Posterior vena cava (tissue), 2 donors: ENCODE measurements at places on chromosomes 6 and 20. TPM values are rescaled to one million over a fixed set of nuclear protein-coding genes. Genes with fewer than 3 reads are reported as not detected.

GRCh38 chr6:119333707-119334295, 15.8 kb downstream of the MAN1A1 start:
- DNase-seq, result no peak

DNA sequence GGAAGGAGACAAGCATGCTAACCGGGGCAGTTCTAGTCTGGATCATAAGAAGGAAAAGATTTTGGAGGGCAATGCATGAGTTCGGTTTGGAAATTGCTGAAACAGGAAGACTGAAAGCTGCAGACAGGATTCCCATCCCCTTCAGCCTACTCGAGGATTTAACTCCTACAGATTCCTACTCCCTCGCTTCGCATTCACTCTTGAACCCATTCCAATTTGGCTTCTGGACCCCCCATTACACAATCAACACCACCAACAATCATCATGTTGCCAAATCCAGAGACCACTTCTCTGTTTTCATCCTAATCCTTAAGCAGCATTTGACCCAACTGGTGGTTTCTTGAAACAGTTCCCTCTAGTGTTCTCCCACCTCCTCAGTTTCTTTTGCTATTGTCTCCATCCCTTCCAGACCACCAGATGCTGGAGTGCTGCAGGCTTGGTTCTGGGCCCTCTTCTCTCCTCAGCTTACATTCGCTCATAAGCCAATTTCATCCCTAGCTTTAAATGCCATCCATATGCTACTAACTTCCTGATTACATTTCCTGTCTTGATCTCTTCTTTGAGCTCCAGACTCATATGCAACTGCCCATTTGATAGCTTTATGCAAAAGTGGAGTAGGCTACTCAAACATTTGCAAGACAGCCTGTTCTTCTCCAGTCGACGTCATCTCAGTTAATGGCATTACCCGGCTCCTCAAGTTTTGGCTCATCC, 66.5 kb downstream of the DTNBP1 start:
- DNase-seq, result no peak

DNA sequence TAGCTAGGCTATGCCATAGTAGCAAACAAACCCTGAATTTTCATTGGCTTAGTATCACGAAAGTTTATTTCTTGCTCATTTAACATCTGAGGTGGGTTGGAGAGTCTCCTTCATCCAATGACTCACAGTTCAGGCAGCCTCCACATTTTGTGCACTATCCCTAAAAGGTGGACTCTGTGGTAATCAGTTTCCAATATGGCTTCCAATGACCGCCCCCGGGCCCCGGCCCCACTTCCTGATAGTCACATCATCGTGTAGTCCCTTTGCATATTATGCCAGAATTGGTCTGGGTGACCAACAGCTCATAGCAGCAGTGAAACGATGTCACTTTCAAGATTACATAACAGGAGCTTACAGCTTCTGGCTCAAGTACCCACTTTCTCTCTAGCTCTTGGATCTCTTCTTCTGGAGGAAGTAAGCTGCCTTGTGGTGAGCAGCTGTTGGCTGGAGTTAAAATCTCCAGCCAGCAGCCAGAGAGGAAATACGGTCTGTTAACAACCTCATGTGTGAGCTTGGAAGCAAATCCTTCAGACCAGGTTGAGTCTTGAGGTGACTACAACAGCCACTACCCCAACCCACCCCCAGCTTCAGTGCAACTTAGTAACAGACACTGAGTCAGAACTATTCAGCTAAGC, 7.8 kb downstream of the HCRTR2 start:
- DNase-seq, result peak; percentile 60

DNA sequence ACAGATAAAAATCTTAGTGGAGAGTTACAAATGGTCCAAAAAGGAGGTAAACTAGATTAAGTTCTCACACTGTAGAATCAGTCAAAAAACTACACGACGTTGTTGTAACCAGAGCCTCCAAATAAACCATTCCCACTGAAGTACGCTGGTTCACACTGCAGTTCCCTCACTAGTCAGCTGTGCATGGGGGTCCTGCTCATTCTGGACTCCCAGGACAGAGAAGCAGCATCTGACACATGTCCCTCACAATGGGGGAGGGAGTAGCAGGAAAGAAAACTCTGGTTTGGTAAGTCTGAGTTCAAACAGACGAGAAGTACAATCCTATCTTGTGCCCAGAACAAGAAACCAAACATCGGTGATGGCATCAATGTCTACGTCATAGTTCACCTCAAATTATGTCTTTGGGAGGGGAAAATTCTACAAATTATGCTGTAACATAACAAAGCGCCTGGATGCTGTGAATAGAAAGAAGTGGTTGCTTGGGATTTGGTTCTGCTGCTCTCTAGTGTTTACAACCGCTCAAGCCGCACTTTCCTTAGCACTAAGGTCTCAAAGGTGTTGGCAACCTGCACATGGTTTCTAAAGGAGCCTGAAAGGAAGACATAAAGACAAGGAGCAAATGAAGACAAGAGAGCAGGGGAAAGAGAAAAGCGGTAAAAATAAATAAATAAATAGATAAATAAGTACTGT, 208.0 kb downstream of the GMDS start:
- no peak for DNase-seq

GRCh38 chr6:22575190-22575589, 5.8 kb downstream of the HDGFL1 start:
- no peak for DNase-seq

- DNase-seq, result no peak
Measured at GRCh38 chr6:79115553-79116182, 37.6 kb upstream of the PHIP start.

- DNase-seq, result no peak
Measured at GRCh38 chr6:162615016-162615705, 112.4 kb downstream of the PRKN start.

DNA sequence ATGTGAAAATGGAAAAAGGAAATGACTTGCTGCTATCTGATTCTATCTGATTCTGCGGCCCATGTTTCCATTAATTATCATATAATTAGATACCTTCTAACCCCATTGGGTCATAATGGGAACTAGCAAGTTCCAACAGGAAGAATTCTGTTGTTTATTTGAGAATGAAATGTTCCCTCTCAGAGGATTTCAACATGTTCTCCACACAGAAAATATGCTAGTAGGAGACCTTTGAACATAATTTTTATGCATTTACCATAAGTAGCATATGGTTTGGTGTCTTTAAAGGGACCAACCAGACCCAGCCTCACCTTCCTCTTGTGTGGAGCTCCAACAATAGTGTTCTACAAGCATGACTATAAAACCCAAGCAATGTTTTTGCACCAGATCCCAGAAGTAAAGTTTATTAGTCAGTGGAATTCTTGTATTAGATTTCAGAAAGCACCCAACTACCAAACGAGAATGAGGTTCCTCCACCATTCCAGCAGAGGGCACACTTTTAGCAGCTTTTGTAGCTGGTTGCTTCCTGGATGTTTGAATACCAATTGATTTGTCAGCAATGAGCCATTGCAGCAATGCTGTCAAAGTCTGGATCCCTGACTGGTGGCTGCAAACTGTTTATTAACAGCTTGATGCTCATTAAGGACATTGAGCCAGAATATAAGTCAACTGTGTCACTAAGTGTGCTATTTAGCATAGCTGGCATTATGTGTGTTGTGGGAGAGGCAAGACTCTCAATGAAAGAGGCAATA, 143.6 kb upstream of the GJE1 start:
- DNase-seq, result no peak

GRCh38 chr20:63940071-63940471, 16.1 kb downstream of the UCKL1 start:
- DNase-seq, result no peak

- DNase-seq, result peak; percentile 36
Measured at GRCh38 chr6:3290149-3290930, 31.6 kb downstream of the PSMG4 start.

- no peak for DNase-seq
Measured at GRCh38 chr6:40695114-40695513, 108.0 kb upstream of the LRFN2 start.

DNA sequence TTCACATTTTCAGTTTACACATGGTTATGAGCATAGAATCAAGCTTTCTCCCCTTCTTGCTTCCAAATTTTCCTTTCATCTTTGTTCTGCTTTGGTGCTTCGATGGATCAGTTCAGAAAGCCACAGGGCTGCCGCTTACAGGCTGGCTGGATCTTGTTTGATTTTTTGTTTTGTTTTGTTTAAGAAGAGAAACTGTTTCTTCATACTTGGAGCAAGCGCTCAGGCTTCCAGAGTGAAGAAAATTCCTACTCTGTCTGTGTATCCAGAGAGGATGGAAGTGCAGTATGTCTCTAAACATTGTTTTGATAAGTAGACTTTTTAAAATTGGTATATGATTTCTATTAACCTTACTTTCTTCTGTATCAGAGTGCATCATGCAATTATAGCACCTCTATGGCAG, 66.9 kb downstream of the ARID1B start:
- no peak for DNase-seq

Gene KHDC1L
- not detected for total RNA-seq

DNA sequence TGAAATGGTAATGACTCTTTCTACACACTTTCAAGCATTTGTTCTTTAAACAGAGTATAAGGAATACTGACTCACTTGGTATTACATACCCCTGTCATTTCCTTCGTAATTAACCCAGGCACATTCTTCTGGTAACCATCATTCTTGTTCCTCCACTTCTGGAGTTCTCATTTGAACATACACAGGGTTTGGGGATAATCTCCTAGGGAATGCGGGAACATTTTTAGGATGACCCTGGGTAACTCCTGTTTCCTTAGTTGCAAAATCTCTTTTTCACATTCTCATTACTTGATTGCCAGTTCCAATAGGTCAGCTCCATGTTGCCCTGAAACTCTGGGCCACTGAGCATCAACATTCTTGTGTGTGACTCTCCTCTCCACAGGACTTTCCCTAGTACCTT, 51.5 kb upstream of the E2F3 start:
- DNase-seq, result no peak

DNA sequence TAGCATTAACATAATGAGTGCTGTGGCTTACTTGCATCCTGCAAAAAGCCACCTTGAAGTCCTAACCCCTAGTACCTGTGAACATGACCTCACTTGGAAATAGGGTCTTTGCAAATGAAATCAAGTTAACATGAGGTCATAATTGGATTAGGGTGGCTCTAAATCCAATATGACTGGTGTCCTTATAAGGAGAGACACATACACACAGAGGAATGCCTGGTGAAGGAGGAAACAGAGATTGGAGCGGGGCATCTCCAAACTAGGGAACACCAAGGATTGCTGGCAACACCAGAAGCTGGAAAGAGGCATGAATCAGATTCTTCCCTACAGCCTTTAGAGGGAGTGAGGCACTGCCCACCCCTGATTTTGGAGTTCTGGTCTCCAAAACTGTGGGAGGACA, 17.6 kb upstream of the RPS6KA2 start:
- DNase-seq, result no peak

Gene DDO
- total RNA-seq, result 1.9 TPM
